ENCODE measurements at places on chromosomes 11 and 22.

DNA sequence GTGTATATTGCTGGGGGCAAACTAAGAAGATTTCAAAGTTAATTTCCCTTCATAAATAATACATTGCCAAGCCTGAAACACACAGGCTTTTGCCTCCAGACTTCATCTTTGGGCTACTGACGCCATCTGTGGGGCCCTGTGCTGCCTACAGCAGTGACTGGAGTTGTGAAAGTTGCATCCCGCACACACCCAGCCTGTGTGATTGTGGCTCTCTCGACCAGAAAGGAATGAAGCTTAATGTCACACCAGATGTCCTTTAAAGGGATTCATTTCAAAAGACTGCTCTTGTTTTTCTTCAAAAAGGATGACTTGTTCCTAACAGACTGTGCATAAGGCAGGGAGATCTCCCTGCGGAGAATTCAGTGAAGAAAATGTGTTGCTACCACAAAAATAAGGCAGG, 210.5 kb downstream of the FAM181B start:
- DNase-seq: no peak

DNA sequence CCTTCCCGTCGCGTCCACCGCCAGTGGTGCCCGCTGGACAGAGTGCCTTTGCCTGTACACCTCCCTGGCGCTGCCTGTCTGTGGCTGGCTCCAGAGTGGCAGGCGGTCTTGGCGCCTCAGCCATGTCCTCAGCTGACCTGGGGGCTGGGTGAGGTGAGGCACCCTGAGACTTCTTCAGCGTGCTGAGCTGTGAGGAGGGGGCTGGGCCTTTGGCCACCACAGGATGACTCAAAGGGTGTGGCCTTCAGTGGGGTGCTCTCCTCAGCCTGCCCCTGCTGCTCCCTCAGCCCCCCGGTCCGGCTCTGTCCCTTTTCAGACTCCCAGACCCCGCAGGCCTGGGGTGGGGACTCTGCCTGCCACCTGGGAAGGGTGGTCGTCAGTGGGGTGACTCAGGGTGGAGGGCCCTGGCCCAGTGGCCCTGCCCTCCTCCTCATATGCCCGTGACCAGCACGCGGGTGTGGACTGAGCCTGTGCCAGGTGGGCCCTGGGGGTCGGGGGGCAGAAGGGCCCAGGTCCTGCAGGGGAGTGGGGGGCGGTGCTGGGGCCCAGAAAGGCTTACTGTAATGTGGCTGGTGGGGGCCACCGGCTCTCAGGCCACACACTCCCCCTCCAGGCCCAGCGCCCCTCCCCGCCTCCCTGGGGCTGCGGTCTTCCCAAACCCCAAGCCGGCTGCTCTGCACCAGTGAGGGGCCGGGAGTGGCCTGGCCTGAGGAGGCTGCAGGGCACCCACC, 15.9 kb downstream of the CRELD2 start:
- no peak for DNase-seq

DNA sequence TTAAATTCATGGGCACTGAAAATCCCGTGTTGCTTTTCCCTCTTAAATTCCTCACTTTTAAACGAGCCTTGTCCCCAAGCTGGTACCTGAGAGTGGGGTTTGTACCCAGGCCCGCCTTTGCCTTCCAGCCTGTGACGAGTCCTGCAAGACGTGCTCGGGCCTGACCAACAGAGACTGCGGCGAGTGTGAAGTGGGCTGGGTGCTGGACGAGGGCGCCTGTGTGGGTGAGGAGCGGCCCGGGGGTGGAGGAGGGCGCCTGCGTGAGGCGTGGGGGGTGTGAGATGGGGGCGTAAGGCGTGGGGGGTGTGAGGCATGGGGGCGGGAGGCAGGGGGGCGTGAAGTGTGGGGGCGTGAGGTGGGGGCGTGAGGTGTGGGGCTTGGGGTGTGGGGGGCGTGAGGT, 4.0 kb downstream of the CRELD2 start:
- no peak for DNase-seq

DNA sequence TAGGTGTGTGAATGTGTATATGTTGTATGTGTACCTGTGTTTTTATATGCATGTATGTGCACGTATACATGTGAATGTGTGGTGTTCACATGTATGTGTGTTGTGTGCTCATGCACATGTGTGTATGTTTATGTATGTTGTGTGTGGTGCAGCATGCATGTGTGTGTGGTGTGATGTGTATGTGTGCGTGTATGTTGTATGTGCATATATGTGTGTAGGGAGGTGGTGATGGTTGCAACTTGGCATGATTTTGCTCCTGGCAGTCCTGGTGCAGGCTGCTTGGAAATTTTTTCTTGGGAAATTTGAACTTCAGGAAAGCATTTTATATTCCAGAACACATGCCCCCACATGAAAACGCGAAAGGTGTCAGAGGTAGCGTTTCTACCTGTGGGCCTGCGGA, 1177.8 kb downstream of the TBC1D22A start:
- DNase-seq: no peak

Data from AG08396 (cell line).